ENCODE measurements at places on chromosomes 5 and 9.

- no peak for ATAC-seq
These were observed 141.7 kb downstream of the HTR1A start for GRCh38 chr5:63820577-63820976.

DNA sequence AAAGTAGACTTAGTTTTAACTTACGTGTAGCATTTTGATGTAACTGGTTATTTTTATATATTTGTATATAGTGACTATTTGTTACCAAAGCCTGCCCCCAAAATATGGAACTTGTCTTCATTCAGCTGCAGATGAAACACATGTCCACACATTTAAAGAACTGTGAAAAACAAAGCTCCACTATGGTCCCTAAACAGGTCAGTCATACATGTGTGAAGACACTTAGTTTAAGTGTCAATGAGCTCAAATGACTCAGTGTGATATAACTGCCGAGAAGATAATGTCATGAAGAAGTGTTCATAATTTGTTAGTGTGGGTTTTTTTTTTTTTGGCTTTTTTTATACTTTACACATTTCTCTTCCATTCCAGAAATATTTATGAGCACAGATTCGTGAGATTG is 28.2 kb downstream of the HAVCR1 start:
- no peak for ATAC-seq

GRCh38 chr5:92328584-92329259 is 945.6 kb upstream of the ARRDC3 start:
- ATAC-seq = no peak

- ATAC-seq = no peak
These were observed 160.6 kb downstream of the C9orf152 start for GRCh38 chr9:110047232-110047954.

GRCh38 chr5:27412384-27412783 is 374.0 kb upstream of the CDH9 start:
- no peak for ATAC-seq

DNA sequence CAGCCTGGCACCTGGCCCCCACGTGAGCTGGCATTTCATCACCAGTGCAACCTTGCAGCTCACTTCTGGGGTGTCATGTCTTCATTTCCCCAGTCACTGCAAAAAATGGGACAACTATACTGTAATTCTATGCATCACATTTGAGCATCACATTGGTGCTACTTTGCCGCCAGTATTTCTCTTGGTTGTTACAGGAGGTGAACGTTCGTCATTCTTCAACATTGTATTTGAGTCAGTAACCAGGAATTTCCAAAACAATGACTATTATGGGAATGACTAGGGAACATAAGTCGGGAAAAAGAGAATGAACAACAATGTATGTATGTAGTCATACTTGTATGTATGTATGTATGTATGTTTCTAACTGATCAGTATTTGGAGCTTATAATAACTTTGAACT is 1278.0 kb downstream of the EFNA5 start:
- no peak for ATAC-seq

DNA sequence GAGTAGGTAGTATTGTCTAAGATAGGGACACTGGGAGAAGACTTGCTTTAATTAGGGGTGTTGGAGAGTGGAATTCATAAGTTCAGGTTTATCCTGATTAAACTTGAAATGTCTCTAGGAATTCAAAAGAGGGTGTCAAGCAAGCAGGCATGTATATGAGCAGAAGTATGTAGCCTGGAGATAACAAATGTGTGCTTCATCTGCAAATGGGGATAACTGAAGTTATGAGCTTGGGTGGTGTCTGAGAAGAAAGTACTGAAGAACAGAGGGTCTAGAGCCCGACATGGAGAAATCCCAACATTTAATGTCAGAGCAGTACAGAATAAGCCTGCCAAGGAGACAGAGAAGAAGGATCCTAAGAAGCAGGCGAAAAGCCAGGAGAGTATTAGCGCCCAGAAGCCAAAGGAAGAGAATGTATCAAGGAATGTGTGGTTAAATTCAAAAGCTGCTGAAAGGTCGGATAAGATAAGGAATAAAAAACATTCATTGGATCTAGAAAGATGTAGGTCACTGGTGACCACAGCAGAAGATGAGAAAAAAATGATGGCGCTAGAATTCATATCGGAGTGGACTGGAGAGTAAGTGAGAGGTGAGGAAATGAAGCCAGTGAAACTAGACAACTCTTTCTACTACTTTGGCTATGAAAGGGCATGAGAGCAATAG is 401.5 kb upstream of the PIK3R1 start:
- no peak for ATAC-seq

- no peak for ATAC-seq
These were observed 14.1 kb upstream of the SLC9A3 start for GRCh38 chr5:538271-538771.

GRCh38 chr9:126307322-126308061 is 19.1 kb upstream of the MVB12B start:
- ATAC-seq = no peak

GRCh38 chr5:17182494-17182893 is 34.9 kb upstream of the BASP1 start:
- ATAC-seq = no peak

DNA sequence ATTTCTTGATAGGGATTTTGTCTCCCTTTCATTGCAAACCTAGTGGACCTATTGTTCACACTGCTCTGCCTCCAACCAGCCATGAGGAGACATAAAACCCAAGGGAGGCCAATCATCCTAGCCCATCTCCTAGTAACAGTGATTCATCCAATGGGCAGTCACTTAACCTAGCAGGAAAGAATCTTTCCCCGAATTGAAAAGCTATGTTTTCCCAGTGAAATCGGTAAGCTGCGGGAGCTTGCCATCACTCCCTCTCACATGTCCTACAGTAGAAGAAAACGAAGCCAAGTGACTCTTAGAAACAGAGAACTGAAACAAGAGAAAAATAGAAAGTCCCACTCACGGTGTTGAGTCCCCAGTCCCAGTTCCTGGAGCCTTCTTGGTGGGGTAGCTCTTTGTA is 123.3 kb downstream of the SUSD1 start:
- ATAC-seq = no peak

GRCh38 chr9:93045521-93045920 is 13.0 kb upstream of the SUSD3 start:
- ATAC-seq = no peak

- ATAC-seq = no peak
These were observed 409.5 kb downstream of the MAT2B start for GRCh38 chr5:163914910-163915309.

DNA sequence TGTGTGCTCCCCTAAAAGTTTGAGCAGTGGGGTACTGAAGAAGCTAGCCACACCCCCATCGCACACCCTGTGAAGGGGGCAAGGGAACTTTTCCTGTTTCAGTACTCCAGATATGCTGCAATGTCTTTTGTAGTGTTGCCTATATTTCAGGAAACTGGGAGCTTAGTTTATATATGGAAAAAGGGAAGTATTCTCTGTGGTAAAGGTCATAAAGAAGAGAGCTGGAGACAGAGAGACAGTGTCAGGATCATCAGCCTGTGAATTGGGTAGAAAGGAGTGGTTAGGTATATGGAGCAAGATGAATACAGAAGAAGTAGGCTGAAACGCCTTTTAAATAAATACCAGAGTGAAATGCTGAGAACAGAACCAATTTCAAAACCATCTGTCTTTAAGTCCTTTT is 82.2 kb upstream of the C9orf72 start:
- no peak for ATAC-seq

GRCh38 chr9:38061326-38061977 is 7.6 kb downstream of the SHB start:
- ATAC-seq = no peak

- ATAC-seq = no peak
These were observed 14.6 kb upstream of the AQP7 start for GRCh38 chr9:33416996-33417395.

GRCh38 chr5:93584596-93585040 is 1.6 kb downstream of the NR2F1 start:
- no peak for ATAC-seq

- ATAC-seq = no peak
These were observed 14.6 kb upstream of the LMX1B start for GRCh38 chr9:126599047-126599650.

- peak; percentile 65 for ATAC-seq
These were observed 36.7 kb upstream of the ARRDC3 start for GRCh38 chr5:91419571-91420537.

DNA sequence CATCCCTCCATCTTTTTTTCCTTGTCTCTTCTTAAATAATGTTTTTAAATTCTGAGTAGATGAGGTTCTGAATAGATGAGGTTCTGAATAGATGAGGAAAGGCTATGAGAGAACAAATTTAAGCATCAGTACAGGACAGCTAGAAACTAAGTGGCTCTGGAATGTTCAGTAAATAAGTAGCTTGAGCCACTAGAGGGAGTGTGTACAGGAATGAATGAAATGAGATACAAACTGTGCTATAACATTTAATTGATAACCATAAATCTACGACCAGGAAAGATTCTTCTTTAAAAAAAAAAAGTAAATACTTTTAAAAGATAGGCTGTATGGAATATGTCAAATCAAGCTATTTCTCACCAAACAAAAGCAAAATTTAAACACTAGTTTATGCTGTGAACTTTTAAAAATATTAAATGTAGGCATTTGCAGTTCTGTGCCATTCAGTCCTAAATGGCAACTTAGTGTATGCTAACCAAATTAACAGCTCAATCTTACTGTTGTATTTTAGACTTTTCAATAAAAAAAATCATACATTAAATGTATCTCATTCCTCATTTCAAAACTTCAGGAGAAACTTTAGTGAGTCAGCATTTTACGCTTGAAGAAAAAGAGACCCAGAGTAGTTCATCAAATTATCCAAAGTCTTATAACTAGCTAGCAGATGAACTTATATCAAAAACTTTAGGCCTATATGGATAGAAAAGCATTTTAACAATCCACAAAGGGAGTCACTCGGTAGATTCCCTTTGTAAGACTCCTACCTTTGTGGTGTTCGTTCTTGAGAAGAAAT is 70.4 kb upstream of the SNX2 start:
- ATAC-seq = peak; percentile 96

- 0 out of 3 replicates have a peak, but pooled peaks have one; percentile 13 for ATAC-seq
These were observed 28.7 kb downstream of the BICD2 start for GRCh38 chr9:92735636-92736562.

DNA sequence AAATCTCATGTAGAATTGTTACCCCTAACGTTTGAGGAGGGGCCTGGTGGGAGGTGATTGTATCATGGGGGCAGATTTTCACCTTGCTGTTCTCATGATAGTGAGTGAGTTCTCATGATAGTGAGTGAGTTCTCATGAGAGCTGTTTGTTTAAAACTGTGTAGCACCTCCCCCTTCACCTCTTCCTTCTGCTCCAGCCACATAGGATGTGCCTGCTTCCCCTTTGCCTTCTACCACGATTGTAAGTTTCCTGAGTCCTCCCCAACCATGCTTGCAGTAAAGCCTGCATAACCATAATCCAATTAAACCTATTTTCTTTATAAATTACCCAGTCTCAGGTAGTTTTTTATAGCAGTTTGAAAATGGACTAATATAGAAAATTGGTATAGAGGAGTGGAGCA is 1783.7 kb upstream of the CDH9 start:
- no peak for ATAC-seq

DNA sequence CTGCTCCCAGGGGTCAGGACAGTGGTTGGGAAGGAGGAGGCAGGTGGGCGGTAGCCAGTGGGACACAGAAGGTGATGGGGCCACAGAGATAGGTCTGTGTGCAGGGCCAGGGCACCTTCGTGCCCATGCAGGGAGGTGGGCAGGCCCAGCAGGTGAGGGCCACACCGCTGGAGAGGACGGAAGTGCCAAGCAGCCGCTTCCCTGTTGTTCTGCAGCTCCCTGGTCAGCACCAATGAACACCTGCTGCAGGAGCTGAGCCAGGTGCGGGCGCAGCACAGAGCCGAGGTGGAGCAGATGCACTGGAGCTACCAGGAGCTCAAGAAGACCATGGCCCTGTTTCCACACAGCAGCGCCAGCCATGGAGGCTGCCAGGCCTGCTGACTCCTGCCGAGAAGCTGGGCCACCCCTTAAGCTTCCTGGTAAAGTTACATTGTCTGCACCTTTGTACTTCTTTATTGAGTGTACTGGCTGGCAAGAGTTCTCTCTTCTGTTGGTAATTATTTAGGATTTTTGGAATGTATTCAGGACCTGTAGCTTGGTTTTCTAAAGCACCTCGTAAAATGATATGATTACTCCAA is 40.3 kb downstream of the TPPP start:
- no peak for ATAC-seq

DNA sequence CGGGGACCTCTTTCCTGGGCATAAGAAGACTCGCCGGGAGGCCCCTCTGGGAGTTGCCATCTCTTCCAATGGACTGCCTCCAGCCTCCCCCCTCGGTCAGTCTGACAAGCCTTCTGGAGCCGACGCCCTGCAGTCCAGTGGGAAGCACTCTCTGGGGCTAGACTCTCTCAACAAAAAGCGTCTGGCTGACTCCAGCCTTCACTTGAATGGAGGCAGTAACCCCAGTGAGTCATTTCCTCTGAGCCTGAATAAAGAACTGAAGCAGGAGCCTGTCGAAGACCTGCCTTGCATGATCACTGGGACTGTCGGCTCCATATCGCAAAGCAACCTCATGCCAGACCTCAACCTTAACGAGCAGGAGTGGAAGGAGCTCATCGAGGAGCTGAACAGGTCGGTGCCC is 28.4 kb upstream of the LTC4S start:
- peak; percentile 73 for ATAC-seq

GRCh38 chr5:121967187-121967586 is 5.4 kb downstream of the SRFBP1 start:
- no peak for ATAC-seq

DNA sequence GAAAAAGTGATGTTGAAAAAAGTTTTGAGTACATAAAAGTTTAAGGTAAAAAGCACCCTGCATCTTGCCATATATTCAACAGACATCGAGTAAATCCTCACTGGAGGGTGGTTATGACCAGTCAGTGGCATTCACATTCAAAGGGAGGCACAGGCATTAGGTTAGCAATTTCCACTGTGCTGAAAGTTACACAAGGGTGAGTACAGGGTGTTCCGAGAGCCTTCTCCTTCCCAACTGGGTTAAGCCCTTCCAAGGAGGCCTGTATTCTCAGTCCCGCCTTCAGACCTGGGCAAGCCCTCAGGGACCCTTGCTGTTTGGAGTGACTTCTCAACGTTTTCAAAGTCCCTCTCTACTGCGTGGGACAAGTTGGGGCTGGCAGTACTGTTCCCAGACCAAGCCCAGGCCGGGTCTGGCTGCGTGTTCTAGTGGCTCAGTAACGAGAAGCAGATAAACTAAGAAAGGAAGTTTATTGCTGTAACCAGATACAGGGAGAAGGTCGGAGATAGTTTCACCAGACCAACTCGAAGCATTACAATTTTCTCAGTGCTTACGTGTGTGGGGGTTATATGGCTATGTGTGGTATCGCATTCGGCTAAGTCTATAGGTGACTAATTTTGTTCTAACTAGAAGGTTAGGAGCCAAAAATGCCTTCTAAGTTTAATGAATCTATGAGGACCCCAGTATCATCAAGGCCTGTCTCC is 13.0 kb upstream of the SETX start:
- no peak for ATAC-seq

DNA sequence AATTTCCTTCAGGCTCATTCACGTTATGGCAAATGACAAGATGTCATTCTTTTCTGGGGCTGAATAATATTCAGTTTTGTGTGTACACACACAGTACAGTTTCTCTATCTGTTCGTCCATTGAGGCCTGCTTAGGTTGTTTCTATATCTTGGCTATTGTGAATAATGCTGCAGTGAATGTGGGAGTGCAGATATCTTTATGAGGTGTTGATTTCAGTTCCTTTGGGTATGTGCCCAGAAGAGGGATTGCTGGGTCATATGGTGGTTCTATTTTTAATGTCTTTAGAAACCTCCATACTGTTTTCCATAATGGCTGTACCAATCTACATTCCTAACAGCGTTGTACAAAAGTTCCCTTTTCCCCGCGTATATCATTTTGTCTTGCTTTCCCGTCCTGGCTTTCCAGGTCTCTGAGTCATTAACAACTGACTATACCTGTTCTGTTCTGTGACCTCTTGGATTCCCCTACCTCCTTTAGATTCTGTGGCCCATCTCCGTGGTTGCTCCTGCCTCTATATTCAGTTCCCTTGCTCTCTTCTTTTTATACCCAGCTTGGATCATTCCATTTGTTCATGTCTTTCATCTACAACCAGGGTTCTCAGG is 6.8 kb downstream of the SNX30 start:
- no peak for ATAC-seq
